ENCODE measurements at places on chromosomes 1 and 21. TPM values are rescaled to one million over a fixed set of nuclear protein-coding genes. Genes with fewer than 3 reads are reported as not detected.

- DNase-seq = no peak
- no peaks in the 10 kb centered on the region for H3K4me1 ChIP-seq
- peaks cover 9% of the 10 kb centered on the region for H3K27me3 ChIP-seq
- H3K27ac ChIP-seq = no peak overlapping the region
These were observed 134.2 kb downstream of the GDAP2 start for GRCh38 chr1:117795190-117795589.

DNA sequence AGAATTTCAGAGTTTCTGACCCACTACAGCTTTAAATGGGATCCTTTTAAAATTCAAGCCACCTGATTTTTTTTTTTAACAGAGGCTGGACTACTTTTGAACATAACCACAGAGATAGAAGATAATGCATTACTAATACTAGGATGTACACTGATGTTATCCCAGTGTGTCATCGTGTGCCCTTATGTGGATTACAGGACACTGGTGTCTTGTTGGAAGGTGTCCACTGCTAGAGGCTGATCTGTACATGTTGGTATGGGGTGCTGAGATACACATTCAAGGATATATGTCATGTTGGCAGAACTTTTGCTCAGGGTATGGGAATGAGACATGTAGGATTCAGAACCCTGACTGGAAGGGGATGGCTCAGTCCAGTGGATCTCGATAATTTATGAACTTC, 56.3 kb downstream of the INAVA start:
- H3K4me1 ChIP-seq = no peaks in the 10 kb centered on the region
- no peak overlapping the region for H3K27ac ChIP-seq
- no peaks in the 10 kb centered on the region for H3K36me3 ChIP-seq
- no peak for DNase-seq
- peaks cover 16% of the 10 kb centered on the region for H3K27me3 ChIP-seq
- no peak overlapping the region for H3K4me3 ChIP-seq

DNA sequence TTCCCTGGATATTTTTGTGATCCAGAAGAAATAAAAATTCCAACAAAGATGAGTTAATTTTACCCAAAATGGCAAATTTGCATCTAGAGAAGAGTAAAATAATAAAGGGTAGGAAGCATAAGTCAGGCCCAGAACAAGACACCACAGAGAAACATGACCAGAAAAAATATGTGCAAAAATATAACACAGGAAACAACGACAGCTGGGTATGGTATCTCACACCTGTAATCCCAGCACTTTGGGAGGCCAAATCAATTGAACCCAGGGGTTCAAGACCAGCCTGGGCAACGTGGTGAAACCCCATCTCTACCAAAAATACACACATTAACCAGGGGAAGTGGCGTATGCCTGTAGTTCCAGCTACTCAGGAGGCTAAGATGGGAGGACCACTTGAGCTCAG, 39.7 kb upstream of the SDC3 start:
- H3K4me1 ChIP-seq = peaks cover 13% of the 10 kb centered on the region
- H3K36me3 ChIP-seq = peaks cover 66% of the 10 kb centered on the region
- no peak overlapping the region for H3K27ac ChIP-seq
- no peak overlapping the region for H3K4me3 ChIP-seq

- H3K4me1 ChIP-seq = peaks cover 36% of the 10 kb centered on the region
- no peak overlapping the region for H3K4me3 ChIP-seq
- DNase-seq = no peak
- H3K36me3 ChIP-seq = peaks cover 7% of the 10 kb centered on the region
- H3K27me3 ChIP-seq = no peaks in the 10 kb centered on the region
- no peak overlapping the region for H3K27ac ChIP-seq
These were observed 18.1 kb downstream of the USP48 start for GRCh38 chr1:21764615-21765423.

- DNase-seq = no peak
- H3K27ac ChIP-seq = no peak overlapping the region
- no peak overlapping the region for H3K4me3 ChIP-seq
- H3K4me1 ChIP-seq = peaks cover 18% of the 10 kb centered on the region
These were observed 48.2 kb downstream of the IL12RB2 start for GRCh38 chr1:67355745-67356424.

DNA sequence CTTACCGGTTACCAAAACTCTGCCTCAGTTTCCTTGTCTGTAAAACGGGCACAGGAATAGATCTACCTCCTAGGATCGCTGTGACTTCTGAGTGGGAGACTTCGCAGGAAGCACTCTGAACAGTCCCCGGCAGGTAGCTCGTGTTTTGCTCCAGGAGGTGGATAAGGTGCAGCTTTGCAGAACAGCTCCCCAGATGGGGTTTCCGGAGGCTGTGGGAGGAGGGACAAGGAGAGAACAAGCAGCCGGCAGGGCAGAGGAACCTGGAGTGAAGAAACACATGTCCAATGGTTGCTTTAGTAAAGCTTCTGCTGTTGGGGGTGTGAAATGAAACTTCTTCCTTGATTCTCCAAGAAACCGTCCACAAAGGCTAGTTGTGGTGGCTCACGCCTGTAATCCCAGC, 95.5 kb upstream of the TARDBP start:
- no peak overlapping the region for H3K27ac ChIP-seq
- H3K36me3 ChIP-seq = no peaks in the 10 kb centered on the region
- peaks cover 52% of the 10 kb centered on the region for H3K27me3 ChIP-seq
- no peak overlapping the region for H3K4me3 ChIP-seq
- DNase-seq = no peak

The GLRX2 gene
- total RNA-seq = 19.5 TPM

GRCh38 chr1:184113251-184113650, 61.7 kb downstream of the TSEN15 start:
- H3K27me3 ChIP-seq = no peaks in the 10 kb centered on the region
- no peak overlapping the region for H3K27ac ChIP-seq
- H3K4me1 ChIP-seq = peaks cover 5% of the 10 kb centered on the region

The CA6 gene
- 0.31 TPM for total RNA-seq

GRCh38 chr1:26305667-26306289, 658 bp downstream of the UBXN11 start:
- H3K36me3 ChIP-seq = peaks cover 2% of the 10 kb centered on the region
- H3K4me3 ChIP-seq = peak overlapping the region; percentile 99
- H3K27ac ChIP-seq = peak overlapping the region; percentile 89
- DNase-seq = no peak
- H3K4me1 ChIP-seq = peaks cover 50% of the 10 kb centered on the region
